ENCODE measurements at places on chromosomes 1 and 21. TPM values are rescaled to one million over a fixed set of nuclear protein-coding genes. Genes with fewer than 3 reads are reported as not detected.

- H3K27me3 ChIP-seq = no peaks in the 10 kb centered on the region
- no peaks in the 10 kb centered on the region for H3K4me1 ChIP-seq
- no peak for DNase-seq
Observed at GRCh38 chr1:70071601-70072000, 133.8 kb downstream of the LRRC40 start.

- no peaks in the 10 kb centered on the region for H3K27me3 ChIP-seq
- peaks cover 36% of the 10 kb centered on the region for H3K4me1 ChIP-seq
- no peak overlapping the region for H3K4me3 ChIP-seq
- H3K36me3 ChIP-seq = no peaks in the 10 kb centered on the region
Observed at GRCh38 chr1:84724128-84724860, 34.0 kb upstream of the SSX2IP start.

DNA sequence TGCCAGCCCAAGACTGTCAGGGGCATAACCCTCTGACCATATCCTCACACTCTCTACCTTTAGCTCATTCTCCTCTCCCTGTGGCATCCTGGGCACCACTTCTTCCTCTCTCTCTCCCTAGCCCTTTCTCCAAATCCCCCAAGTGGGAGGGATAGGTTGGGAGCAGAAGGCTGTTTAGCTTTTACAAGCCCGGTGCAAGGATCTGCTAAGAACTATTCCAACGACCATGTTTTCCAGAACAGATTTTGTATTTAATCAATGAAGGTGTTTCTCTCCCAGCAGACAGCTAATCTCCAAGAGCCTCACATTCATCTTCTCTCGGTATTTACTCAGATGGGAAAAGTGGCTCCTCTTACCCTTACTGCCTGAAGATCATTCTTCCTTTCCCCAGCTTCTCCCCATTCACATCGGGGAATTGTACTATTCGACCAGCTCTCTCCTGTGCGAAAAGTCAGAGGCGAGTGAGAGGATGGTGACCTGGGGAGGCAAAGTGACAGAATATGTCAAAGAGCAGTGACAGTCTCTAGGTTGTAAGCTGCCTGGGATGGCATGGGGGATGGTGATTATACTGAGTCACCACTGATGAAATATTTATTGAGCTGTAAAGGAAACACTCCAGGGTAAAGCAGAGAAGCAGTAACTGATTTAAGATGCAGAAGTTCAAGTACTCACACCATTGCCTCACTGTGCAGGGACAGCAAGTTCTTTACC lies 47.0 kb upstream of the RBM15 start:
- H3K27me3 ChIP-seq = peaks cover 27% of the 10 kb centered on the region
- no peaks in the 10 kb centered on the region for H3K36me3 ChIP-seq
- H3K4me3 ChIP-seq = no peak overlapping the region
- H3K27ac ChIP-seq = no peak overlapping the region
- H3K4me1 ChIP-seq = no peaks in the 10 kb centered on the region

- no peak overlapping the region for H3K27ac ChIP-seq
- DNase-seq = no peak
- no peaks in the 10 kb centered on the region for H3K4me1 ChIP-seq
Observed at GRCh38 chr1:17550729-17551584, 11.5 kb downstream of the ARHGEF10L start.

The SPRR2E gene
- not detected for total RNA-seq

The CYP4Z1 gene
- not detected for total RNA-seq

The KCNE2 gene
- total RNA-seq = not detected

The NFASC gene
- 0.04 TPM for total RNA-seq

GRCh38 chr1:223411309-223411708 lies 18.1 kb downstream of the CCDC185 start:
- no peak for DNase-seq
- H3K4me3 ChIP-seq = no peak overlapping the region
- H3K36me3 ChIP-seq = no peaks in the 10 kb centered on the region

DNA sequence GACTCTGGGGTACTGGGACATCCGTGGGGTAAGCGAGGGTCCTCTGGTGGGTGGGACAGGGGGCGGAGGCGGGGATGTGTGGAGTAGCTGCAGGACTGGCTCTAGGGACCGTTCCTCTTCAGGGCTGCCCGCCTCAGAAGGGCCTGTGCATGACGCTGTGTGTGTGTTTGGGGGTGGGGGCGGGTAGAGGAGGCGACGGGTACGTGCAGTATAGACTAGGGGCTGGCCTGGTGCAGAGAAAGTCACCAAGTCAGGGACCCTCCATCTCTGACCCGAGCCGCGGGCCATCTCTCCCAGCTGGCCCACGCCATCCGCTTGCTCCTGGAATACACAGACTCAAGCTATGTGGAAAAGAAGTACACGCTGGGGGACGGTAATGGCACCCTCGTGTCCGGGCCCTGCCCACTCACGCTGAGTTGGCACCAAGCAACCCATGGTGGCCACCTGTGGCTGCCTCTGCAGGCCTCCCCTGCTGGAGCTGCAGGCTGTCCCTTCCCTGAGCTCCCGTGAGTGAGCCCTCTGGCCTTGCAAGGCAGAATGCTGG lies 342 bp downstream of the GSTM5 start:
- H3K27me3 ChIP-seq = no peaks in the 10 kb centered on the region
- H3K4me1 ChIP-seq = peaks cover 9% of the 10 kb centered on the region
- DNase-seq = peak; percentile 3
- H3K4me3 ChIP-seq = no peak overlapping the region
- H3K27ac ChIP-seq = no peak overlapping the region
- H3K36me3 ChIP-seq = no peaks in the 10 kb centered on the region

- no peak overlapping the region for H3K27ac ChIP-seq
- H3K4me3 ChIP-seq = no peak overlapping the region
- no peak for DNase-seq
- H3K27me3 ChIP-seq = no peaks in the 10 kb centered on the region
- no peaks in the 10 kb centered on the region for H3K36me3 ChIP-seq
- H3K4me1 ChIP-seq = no peaks in the 10 kb centered on the region
Observed at GRCh38 chr1:193312432-193312831, 126.0 kb upstream of the B3GALT2 start.

The KRTAP19-6 gene
- total RNA-seq = not detected

The ZZZ3 gene
- 42.5 TPM for total RNA-seq

DNA sequence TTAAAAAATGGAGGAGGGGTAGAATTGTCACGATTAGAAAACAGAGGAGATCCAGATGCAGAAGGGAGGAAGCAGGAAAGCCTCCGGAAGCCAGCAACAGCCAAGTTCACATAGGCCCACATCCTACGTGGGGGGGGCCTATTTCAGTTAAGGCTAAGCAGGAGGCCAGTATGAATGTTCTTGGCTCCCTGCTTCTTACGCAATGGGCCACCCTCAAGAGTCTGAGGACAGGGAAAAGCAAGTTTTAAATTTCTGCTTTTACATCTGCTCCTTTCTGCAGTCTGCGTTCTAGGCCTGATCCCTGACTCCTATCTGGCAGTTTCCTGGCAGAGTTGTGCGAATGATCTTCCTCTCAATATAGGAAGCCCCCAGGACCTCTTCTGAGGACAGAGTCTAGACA lies 30.6 kb downstream of the RABIF start:
- peaks cover 23% of the 10 kb centered on the region for H3K4me1 ChIP-seq
- no peaks in the 10 kb centered on the region for H3K27me3 ChIP-seq
- DNase-seq = no peak

GRCh38 chr1:5971471-5972197 lies 20.6 kb downstream of the NPHP4 start:
- DNase-seq = no peak
- H3K27ac ChIP-seq = no peak overlapping the region
- H3K27me3 ChIP-seq = no peaks in the 10 kb centered on the region

- H3K36me3 ChIP-seq = no peaks in the 10 kb centered on the region
- H3K27me3 ChIP-seq = no peaks in the 10 kb centered on the region
- H3K4me3 ChIP-seq = no peak overlapping the region
- no peak overlapping the region for H3K27ac ChIP-seq
- DNase-seq = no peak
Observed at GRCh38 chr1:234862360-234862943, 252.5 kb upstream of the IRF2BP2 start.

GRCh38 chr1:242747233-242747632 lies 222.7 kb upstream of the PLD5 start:
- H3K4me3 ChIP-seq = no peak overlapping the region
- no peaks in the 10 kb centered on the region for H3K36me3 ChIP-seq
- no peak overlapping the region for H3K27ac ChIP-seq
- no peaks in the 10 kb centered on the region for H3K27me3 ChIP-seq
- H3K4me1 ChIP-seq = no peaks in the 10 kb centered on the region

The RIIAD1 gene
- total RNA-seq = not detected

GRCh38 chr1:41498391-41498790 lies 13.9 kb upstream of the EDN2 start:
- H3K36me3 ChIP-seq = no peaks in the 10 kb centered on the region
- no peak for DNase-seq
- no peak overlapping the region for H3K27ac ChIP-seq

- peaks cover 13% of the 10 kb centered on the region for H3K4me1 ChIP-seq
- H3K36me3 ChIP-seq = no peaks in the 10 kb centered on the region
- peaks cover 28% of the 10 kb centered on the region for H3K27me3 ChIP-seq
- no peak overlapping the region for H3K4me3 ChIP-seq
- H3K27ac ChIP-seq = no peak overlapping the region
Observed at GRCh38 chr21:38984568-38984967, 178.8 kb downstream of the ETS2 start.

- H3K36me3 ChIP-seq = no peaks in the 10 kb centered on the region
- no peak overlapping the region for H3K27ac ChIP-seq
- peaks cover 4% of the 10 kb centered on the region for H3K27me3 ChIP-seq
- peaks cover 9% of the 10 kb centered on the region for H3K4me1 ChIP-seq
Observed at GRCh38 chr1:53160924-53161378, 18.5 kb upstream of the SLC1A7 start.

GRCh38 chr21:42094811-42095210 lies 23.7 kb downstream of the UMODL1 start:
- DNase-seq = no peak
- no peaks in the 10 kb centered on the region for H3K4me1 ChIP-seq
- no peak overlapping the region for H3K4me3 ChIP-seq

GRCh38 chr1:180954005-180954800 lies 41.5 kb downstream of the KIAA1614 start:
- H3K27me3 ChIP-seq = no peaks in the 10 kb centered on the region
- peaks cover 16% of the 10 kb centered on the region for H3K36me3 ChIP-seq
- no peak overlapping the region for H3K4me3 ChIP-seq
- peaks cover 20% of the 10 kb centered on the region for H3K4me1 ChIP-seq
- no peak for DNase-seq

DNA sequence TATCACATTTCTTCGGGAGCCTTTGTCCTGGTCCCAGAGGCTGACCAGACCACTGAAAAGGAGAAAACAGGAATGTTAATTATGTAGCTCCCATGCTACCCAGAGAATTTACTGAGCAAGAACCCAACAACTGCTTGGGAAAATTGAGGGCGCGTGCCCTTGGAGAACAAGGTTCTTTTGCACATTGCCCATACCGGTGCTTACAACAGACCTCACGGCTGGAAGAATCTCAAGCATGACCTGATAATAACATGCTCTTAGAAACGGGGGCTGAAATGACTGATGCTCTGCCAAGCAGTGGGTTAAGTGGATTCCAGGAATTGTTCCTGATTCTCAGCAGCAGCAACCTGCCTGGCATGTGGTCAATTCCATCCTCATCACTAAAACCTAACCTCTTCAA lies 49.3 kb upstream of the AJAP1 start:
- DNase-seq = no peak
- H3K27ac ChIP-seq = no peak overlapping the region
- H3K36me3 ChIP-seq = no peaks in the 10 kb centered on the region

GRCh38 chr1:43466403-43466802 lies 12.7 kb upstream of the HYI start:
- H3K36me3 ChIP-seq = no peaks in the 10 kb centered on the region
- no peak for DNase-seq
- no peaks in the 10 kb centered on the region for H3K4me1 ChIP-seq
- peaks cover 46% of the 10 kb centered on the region for H3K27me3 ChIP-seq
- no peak overlapping the region for H3K4me3 ChIP-seq

The TMED5 gene
- total RNA-seq = 68.1 TPM

DNA sequence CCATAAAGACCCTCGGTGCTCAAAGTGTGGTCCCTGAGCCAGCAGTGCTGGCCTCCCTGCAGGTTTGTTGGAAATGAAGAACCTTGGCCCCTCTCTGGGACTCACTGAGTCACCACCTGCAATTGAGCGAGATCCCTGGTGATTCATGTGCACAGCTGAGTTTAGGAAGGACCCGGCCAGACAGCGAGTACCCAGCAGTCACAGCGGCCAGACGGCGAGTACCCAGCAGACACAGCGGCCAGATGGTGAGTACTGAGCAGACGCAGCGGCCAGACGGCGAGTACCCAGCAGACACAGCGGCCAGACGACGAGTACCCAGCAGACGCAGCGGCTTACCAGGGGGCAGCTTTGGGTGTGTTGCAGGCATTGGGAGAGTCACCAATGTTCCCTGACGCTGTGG lies 123.8 kb downstream of the PRDM16 start:
- H3K27ac ChIP-seq = no peak overlapping the region
- peak; percentile 5 for DNase-seq
- H3K4me3 ChIP-seq = no peak overlapping the region
- H3K36me3 ChIP-seq = no peaks in the 10 kb centered on the region
- peaks cover 22% of the 10 kb centered on the region for H3K27me3 ChIP-seq
- no peaks in the 10 kb centered on the region for H3K4me1 ChIP-seq

GRCh38 chr1:163170975-163171676 lies 31.6 kb downstream of the RGS5 start:
- no peaks in the 10 kb centered on the region for H3K4me1 ChIP-seq
- DNase-seq = peak; percentile 20
- no peak overlapping the region for H3K27ac ChIP-seq

The RPE65 gene
- total RNA-seq = not detected

The KIF17 gene
- 0.11 TPM for total RNA-seq

The RASSF5 gene
- total RNA-seq = 38.1 TPM

GRCh38 chr1:21012937-21013336 lies 163.8 kb downstream of the EIF4G3 start:
- DNase-seq = no peak
- no peak overlapping the region for H3K27ac ChIP-seq
- no peaks in the 10 kb centered on the region for H3K27me3 ChIP-seq
- H3K36me3 ChIP-seq = no peaks in the 10 kb centered on the region
- H3K4me3 ChIP-seq = no peak overlapping the region

DNA sequence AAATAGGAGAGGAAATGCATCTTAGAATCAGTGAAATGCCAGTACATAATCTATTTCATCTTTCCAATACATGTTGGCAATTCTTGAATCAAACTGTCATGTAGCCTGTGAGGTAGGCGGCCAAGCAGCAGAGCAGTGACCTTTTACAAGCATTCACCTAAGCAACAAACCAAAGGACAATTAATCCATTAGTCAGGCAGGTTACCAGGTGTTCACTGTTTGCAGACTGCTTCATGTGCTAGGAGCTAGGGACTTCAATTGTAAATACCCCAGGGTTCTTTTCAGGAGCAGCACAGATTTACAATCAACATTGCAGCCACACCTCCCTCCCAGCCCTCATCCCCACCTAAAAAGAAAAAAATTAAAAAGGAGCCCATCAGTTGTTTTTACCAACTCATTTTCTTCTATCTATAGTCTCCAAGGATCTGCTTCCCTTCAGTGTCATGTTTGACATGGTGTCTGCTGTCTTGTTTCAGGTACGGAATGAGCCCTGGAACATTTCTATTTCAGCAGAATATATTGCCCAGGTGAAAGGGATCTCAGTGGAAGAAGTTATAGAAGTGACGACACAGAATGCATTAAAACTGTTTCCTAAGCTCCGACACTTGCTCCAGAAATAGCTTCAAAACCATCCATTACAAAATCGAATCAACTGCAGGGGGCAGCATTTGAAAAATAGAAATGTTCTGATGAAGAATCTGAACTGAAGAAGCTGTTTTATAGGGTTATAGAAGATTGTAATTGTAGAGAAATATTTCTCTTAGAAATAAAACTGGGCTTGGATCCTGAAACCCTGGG lies 23.0 kb downstream of the TATDN3 start:
- no peaks in the 10 kb centered on the region for H3K36me3 ChIP-seq
- no peaks in the 10 kb centered on the region for H3K4me1 ChIP-seq
- no peak overlapping the region for H3K27ac ChIP-seq
- no peaks in the 10 kb centered on the region for H3K27me3 ChIP-seq
- DNase-seq = peak; percentile 28

The PCP4 gene
- total RNA-seq = not detected

All from K562 (cell line).